ENCODE measurements at places on chromosomes 5 and 9.

GRCh38 chr5:132510076-132510475 lies 19.5 kb upstream of the IRF1 start:
- no peak for DNase-seq

DNA sequence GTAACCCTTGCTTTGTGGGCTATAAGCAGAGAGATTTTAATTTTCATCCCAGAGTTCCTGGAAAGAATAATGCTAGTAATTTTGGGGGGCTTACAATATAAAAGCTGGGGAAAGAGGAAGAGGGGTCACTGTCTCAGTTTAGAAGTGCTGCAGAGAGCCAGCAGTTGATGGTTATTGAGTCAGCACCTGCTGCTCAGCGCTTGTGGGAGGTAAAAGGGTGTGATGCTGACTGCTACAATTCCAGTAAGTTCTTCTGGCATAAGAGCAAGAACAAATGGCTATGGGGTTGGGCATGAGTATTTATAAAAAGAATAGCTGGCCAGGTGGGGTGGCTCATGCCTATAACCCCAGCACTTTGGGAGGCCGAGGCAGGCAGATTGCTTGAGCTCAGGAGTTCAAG lies 88.5 kb downstream of the MAST4 start:
- no peak for DNase-seq

- DNase-seq: no peak
These were observed 1349.6 kb upstream of the C9orf72 start for GRCh38 chr9:28922891-28923290.

GRCh38 chr9:123848447-123849085 lies 81.4 kb downstream of the DENND1A start:
- DNase-seq: no peak

DNA sequence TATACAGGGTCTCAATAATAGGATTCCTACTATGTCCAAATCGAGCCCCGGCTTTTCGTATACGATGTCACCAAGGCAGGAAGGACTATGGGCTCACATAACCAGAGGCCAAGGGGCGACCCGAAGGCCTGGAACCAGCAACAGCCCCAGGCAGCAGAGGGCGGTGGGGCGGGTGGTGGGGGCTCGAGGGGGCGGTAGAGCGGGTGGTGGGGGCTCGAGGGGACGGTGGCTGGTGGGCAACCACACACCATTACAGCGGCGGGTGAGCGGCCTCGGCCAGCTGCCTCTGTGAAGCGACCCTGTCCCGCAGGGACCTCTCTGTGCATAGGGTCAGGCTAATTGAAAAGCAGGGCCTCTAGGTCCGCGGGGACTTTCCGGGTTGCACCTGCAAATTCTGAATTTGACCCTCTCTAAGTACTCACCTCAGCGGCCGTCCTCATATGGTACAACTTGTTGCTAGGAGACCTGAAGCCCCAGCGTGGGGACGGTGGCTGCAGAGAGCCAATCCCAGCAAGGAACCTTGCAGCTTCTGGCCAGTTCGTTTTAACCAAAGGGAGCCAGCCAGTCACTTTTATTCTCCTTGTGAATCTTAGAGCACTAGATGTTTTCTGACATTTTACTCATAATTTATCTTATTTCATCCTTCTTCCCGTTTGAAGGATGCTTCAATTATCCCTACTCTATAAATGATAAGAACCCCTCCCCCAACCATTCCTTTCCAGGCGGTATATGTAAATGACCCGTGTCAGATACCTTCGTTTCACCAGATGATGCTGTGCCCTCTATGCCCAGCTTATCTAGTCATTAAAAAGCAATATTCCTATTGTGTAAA lies at the start of gene NME5:
Gene NME5, minus strand, starts transcription at position 480 of the 832 bp plus-strand sequence. CDS start 648 bp downstream, outside the sequence.
- no peak for DNase-seq

DNA sequence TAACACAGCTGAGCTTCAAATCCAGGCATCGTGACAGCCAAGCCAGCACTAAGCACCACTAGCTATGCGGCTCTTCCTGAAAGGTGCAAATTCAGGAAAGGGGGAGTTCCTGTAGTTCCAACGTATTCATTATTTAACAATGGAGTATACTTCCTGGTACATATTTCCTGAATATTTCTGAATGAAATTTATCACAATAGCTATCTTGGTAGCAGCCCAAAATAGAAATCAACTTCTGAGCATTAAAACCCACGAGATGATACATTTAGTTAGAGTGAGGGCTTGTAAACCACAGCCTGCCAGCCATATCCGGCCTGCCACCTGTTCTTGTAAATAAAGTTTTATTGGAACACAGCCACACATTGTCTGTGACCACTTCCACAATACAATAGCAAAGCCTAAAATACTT lies 109.7 kb upstream of the RETREG1 start:
- DNase-seq: no peak

DNA sequence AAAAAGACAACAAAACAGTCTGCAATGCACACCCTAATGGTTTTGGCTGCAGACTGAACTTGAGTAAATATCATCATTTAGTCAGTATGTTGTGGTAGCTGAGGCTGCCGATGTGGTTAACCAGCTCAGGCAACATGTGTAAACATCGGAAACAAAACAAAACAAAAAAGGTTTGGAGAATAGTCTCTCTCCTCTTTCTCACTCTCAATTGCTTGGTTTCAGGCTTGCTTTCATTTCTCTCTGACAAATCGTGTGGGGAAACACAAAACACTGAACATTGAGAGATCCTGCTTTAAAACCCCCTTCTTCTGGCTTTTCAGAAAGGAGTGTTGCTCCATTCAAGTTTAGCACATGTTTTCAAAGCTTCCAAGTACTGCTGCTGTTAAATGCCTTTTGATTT lies 453.3 kb downstream of the BNC2 start:
- DNase-seq: peak; percentile 65

DNA sequence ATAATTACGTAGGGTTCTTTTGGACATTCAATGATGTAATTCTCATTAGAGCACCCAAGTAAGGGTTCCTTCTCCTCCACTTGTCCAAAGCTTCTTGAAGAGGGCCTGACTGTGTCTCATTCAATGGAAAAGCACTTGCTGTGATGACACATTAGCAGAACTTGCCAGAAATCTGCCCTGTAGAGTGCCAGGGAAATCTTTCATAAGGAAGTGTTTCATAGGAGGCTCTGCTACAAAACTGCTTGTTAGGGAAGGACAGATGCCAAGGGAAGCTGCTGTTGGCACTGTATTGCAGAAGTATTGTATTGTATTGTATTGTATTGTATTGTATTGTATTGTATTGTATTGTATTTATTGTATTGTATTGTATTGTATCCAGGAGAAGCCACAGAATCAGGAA lies 45.5 kb upstream of the MPDZ start:
- DNase-seq: no peak

- DNase-seq: no peak
These were observed 594.5 kb downstream of the PDE4D start for GRCh38 chr5:59299006-59299405.

Data from AG04449 (cell line).